ENCODE measurements at places on chromosomes 4 and X.

DNA sequence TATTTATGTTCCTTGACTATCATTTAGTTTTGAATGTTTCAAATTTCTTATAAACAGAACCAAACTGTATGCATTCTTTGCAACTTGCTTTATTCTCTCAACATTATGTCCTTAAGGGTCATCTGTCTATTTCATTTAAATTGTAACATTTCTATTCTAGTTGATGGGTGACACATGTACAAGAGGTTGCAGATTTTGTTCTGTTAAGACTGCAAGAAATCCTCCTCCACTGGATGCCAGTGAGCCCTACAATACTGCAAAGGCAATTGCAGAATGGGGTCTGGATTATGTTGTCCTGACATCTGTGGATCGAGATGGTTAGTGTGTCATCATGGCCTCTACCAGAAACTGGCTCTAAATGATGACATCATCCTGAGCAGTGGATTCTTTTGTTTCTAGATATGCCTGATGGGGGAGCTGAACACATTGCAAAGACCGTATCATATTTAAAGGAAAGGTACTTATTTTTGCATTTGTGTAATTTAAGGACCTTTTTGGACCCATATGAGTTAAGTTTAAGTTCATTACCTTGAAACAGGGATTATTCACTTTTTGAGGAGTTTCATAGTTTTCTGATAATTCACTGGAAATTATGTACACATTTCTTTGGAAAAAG is 6.1 kb downstream of the LIAS start:
- DNase-seq = no peak

DNA sequence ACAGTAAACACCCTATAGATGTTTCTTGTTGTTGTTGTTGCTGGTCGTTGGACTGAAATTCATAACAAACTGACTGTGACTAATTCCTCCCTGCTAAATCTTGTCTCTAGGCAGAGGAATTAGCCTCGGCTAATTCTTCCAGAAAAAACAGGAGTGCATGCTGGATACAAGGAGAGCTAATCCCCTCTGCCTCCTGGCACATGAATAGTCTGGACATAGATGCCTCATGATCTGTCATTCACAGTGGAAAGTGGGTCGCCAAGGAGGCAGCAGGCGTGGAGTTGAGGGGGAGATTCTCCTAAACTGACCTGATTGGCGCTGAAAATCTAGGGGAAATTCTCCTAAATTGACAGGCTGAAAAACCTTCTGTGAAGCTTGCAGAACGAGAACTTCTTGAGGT is 220.1 kb downstream of the DCTD start:
- no peak for DNase-seq

DNA sequence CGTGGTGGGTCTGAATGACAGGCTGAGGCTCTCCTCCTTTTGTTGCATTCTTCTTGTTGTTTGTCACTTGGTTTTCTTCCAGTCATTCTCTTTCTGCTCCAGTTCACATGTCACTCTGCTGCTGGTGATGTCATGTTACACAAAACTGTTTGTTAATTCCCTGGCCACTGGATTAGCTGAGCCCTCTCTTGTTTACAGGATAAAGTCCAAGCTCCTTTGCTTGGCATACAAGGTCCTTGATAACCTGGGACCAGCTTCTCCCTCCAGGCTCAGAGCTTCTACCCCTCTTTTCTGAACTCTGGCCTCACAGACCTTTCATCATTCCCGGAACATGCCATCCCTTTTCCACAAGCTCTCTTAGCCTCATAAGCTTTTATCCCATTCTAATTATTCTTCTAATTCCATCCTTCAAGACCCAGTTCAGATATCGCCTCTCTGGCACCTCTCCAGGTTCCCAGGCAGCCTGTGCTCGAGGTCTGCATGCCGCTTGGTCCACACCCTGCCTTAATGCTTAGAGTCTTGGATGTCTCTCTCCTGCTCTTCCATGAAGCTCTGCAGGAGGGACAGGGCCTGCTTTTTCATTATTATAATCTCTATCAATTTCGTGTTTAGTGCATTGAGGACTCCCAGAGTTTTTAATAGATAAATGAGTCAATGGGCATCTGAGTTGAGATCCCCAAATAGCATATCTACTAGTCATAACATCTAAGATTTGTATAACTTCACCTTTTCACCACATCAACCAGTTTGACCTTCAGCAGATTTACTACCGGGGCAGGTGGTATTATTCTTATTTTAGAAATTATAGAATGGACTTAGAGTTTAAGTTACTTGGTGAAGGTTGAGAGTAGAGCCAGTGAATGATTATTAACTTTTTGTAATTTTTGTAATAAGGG is 98.7 kb downstream of the TMEM131L start:
- no peak for DNase-seq

DNA sequence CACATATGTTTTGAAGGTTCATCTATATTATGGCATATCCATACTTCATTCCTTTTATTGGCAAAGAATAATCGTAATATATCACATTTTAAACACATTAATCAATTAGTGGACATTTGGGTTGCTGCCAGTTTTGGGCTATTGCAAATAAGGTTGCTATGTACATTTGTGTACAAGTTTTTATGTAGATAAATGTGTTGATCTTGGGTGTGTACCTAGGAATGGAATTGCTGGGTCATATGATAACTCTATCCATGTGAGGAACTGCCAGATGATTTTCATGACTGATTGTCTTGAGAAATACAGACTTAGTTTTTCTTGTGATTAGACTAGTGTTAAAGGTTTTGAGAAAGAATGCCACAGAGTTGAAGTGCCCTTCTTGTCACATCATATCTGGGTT is 99.2 kb upstream of the RAB40AL start:
- DNase-seq = no peak

- no peak for DNase-seq
These were observed 60.9 kb downstream of the CAMK2D start for GRCh38 chr4:113700602-113701150.

GRCh38 chrX:148043271-148043855 is 62.2 kb downstream of the FMR1NB start:
- DNase-seq = no peak

- no peak for DNase-seq
These were observed 138.9 kb downstream of the MAPK10 start for GRCh38 chr4:86221002-86221401.

DNA sequence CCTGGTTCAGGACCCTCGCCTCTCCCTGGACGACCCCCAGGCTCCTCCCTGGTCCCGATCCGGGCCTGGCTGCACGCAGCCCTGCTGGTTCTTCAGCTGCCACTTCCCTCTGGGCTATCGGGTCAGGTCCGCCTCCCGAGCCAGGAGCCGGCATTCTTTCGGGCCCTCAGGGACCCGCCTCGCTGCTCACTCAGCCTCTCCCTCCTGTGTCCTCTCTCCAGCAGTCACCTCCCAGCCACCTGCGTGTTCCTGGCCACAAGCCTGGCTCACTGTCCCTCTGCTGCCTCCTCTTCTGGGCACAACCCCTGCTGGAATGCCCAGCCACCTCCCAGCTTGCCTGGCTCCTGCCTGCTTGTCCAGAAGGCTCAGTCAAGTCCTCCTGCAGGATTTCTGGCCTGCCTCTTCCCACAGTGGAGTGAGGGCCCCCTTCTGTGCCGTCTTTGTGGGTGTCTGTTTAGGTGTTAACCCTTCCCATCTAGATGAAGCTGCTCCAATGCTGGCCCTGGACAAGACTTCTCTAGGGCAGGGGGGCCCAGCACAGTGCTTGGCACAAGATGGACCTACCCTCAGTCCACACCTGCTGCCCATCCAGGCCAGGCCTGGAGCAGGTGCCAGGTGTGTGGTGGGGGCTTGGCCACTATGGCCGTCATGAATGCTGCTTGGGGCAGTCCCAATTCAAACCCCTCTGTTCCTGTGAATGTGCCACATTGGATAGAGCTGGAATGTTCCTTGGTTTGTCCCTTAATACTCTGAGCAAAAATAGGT is 2.2 kb downstream of the WFS1 start:
- DNase-seq = no peak

GRCh38 chrX:40063555-40063954 is 34.2 kb downstream of the BCOR start:
- no peak for DNase-seq

DNA sequence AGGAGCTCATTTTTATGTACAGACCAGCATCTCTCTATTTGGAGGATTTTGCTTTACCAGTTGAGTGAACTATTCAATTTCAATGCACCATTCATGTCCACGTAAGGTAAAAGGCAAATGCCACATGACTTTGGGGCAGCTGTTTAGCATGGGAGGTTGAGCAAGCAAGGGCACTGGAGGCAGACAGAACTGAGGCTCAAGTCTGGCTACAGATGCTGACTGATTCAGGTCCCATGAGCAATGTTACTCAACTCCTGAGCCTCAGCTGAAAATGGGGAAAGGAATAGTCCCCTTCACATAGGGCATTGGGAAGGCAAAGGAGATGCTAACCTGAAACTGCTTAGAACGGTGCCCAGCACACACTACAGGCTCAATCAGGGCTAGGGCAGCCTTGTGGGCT is 93.0 kb upstream of the MTM1 start:
- DNase-seq = no peak
